Fibroblast of the aortic adventitia (primary cell): ENCODE measurements at places on chromosomes 1 and 21.

DNA sequence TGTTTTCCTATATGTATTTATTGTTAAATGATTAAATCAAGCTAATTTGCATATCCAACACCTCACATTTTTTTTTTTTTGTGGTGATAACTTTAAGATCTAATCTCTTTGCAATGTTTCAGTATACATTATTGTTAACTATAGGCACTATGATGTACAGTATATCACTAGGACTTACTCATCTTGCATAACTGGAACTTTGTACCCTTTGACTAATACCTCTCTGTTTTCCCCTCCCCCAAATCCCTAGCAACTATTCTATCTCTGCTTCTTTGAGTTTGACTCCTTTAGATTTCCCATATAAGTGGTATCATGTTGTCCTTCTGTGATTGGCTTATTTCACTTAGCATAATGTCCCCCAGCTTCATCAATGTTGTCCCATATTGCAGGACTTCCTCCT lies 9.7 kb upstream of the C1orf53 start:
- DNase-seq, result no peak

DNA sequence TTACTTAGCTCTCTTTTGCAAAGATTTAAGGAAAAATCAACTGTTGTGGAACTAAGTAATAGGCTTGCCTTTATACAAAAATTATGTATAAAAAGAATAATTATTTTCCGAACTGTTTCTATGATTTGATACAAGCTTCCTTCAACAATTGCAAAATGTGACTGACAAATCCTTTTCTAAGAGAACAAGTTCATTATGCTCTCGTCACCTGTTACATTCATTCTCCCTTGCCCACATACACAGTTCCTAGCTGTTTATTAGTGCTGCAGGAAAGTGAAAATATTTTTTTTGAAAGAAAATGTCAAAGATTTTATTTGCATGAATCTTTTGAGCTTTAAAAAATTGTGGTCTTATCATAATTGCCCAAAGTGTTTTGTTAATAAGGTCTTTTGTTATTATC lies 466.2 kb downstream of the USP25 start:
- peak; percentile 42 for DNase-seq

DNA sequence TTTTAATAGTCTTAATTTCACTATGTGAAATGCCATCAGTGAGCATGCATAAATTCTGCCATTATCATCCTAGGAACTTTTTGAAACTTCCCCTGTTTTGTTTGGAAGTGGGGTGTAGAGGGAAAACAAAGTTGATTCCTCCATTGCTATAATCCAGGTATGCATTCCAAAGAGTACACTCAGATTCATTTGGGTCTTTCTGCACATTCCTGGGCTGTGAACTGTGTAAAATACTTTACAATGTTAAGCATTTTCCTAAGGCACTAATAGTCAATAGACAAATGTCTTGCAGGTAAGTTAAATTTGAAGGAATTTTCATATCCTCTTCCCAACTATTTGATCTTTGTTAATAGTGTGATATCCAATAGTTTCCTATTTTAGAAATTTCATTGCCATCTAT lies 36.2 kb downstream of the SGIP1 start:
- DNase-seq, result no peak

GRCh38 chr1:209012443-209013196 lies 570.9 kb upstream of the CAMK1G start:
- no peak for DNase-seq

- no peak for DNase-seq
These were observed 3.6 kb downstream of the C1orf232 start for GRCh38 chr1:26164861-26165842.

GRCh38 chr1:53011175-53011574 lies 50.8 kb upstream of the PODN start:
- DNase-seq, result no peak

DNA sequence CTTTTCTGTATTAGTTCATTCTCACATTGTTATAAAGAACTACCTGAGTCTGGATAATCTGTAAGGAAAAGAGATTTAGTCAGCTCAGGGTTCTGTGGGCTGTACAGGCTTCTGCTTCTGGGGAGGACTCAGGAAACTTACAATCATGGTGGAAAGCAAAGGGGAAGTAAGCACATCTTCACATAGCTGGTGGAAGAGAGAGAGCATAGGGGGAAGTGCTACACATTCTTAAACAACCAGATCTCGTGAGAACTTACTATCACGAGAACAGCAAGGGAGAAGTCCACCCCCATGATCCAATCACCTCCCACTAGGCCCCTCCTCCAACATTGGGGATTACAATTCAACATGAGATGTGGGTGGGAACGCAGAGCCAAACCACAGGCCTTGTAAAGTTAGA lies 37.9 kb upstream of the AHCTF1 start:
- DNase-seq, result no peak

GRCh38 chr1:248818505-248819374 lies 7.0 kb downstream of the SH3BP5L start:
- no peak for DNase-seq

DNA sequence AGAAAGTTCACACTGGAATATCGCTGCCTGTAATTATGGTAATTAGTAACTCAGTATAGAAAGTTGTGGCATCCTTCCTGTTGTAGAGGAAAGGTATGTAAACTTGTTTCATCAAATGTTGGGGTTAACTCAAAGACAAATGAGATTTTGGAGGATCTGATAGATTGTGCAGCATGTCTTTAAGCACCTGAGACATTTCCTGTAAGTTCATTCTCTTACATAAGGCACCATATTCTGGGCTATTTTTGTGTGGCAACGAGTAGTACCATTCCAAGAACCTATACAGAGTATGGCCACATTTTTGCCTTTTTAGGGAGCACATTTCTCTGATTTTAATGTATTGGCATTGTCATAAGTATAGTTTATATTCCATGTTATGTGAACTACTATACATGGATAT lies 88.8 kb downstream of the CDC14A start:
- no peak for DNase-seq

DNA sequence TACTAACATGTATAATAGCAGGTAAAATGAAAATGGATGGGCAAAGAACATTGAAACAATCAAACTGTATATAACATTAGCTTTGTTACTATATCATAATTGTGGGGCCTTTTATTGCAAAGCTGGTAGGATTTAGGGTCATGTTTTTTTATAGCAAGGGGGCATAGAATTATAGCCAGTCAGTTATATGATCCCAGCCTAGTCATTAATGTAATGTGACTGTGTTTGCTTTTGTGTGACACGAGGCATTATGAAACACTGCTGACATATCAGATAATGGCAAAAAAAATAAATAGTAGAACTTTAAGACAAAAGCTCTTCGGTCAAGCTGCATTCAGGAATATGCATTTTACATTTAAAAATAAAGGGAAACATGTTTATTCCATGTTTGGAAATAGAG lies 81.3 kb upstream of the ZNF281 start:
- DNase-seq, result no peak

GRCh38 chr1:33875862-33876261 lies 12.0 kb downstream of the HMGB4 start:
- peak; percentile 11 for DNase-seq

DNA sequence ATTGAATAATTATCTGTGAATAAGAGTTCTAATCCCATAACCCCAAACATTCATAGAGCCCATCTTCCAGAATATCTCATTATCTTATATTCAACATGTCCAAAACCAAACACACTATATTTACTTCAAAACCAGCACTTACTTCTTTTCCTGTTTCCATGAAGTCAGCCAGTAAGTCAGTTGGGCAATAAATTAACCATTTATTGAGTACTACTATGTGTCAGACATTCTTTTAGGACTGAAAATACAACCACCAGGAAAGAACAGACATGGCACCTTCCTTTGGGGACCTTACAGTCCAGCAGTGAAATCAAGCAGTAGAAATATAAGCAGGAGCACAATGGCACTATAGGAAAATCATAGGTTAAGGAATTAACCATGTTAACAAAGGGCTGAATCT lies 8.8 kb downstream of the AK5 start:
- DNase-seq, result no peak

GRCh38 chr1:162720996-162721395 lies 69.5 kb upstream of the HSD17B7 start:
- no peak for DNase-seq

GRCh38 chr21:44657635-44658540 lies at the start of gene KRTAP12-3:
KRTAP12-3 (plus strand) TSS chr21:44657932; CDS start chr21:44657980, 48 bp downstream.
- DNase-seq, result no peak

DNA sequence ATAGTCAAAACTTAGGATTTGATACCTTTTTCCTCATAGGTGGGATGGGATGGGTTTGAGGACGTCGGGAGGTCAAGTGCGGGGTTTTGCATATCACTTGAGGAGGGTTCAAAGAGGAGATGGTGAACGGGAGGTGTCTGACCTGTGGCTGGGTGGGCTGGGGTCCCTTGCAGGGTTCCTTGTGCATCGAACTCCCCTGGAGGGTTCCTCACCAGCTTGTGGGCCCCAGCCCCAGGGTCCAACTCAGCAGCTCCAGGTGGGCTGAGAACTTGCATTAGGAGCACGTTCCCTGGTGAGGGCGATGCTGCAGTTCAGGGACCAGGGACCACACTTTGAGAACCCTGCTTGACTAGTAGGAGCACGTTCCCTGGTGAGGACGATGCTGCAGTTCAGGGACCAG lies 23.2 kb downstream of the TRPM2 start:
- no peak for DNase-seq

- DNase-seq, result no peak
These were observed 420.4 kb upstream of the BEND5 start for GRCh38 chr1:49197081-49197480.

- peak; percentile 61 for DNase-seq
These were observed 38.7 kb downstream of the VTCN1 start for GRCh38 chr1:117171900-117172511.

DNA sequence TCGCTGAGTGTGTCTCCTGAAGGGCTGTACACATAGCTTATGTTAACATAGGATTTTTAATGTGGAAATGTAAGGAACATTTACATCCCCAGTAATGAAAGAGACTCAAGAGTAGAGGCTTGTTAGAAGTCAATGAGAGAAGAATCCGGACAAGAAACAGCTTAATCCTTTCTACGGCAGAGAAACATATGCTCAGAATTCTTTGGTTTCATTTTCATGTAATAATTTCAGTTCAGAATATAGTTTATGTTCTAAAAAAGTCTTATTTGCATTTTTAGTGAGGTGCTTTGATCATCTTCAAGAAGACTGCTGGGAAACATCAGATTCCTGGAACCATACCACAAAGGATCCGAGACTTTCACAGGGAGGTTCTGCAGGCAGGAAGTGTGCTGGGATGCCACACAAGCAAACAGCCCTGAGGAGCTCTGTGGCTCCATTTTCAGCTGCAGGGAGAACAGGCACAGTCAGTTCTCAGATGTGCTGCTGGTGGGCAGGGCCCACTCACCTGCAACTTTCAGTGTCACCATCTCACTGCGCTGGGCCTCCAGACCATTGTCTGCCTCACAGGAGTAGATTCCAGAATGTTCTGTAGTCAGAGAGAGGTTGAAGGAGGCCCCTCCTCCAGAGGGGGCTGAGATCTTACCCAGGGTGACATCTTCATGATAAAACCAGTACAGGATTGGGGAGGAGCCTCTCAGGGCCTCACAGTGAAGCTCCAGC lies 28.4 kb downstream of the FCRL5 start:
- no peak for DNase-seq

GRCh38 chr1:43153443-43153842 lies 18.6 kb downstream of the EBNA1BP2 start:
- DNase-seq, result no peak

DNA sequence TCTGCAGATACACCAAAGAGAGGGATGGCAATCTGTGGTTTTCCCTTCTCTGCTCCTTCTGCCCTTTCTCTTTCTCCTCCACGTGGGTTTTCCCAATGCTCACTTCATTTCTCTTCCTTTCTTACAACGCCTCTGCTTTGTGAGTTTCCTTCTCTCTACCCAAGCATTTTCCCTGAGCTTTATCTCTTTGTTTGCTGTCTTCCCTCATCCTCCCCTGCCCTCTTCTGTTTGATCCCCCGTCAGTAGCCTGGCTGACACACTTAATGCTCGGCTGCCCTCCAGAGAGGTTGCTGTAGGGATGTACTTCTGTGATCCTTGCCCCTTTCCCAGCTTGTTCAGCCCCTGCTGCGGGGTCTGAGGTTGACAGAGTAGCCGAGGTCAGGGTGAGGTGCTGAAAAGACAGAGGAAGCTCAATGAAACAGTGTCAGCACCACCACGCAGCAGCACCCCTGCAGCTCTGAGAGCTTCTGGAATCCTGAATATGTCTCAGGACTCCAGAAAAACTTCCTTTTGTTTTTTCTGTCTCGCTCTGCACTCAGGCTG lies 6.0 kb downstream of the EDARADD start:
- DNase-seq, result no peak

- DNase-seq, result peak; percentile 28
These were observed 142.5 kb downstream of the RERE start for GRCh38 chr1:8674912-8675311.

DNA sequence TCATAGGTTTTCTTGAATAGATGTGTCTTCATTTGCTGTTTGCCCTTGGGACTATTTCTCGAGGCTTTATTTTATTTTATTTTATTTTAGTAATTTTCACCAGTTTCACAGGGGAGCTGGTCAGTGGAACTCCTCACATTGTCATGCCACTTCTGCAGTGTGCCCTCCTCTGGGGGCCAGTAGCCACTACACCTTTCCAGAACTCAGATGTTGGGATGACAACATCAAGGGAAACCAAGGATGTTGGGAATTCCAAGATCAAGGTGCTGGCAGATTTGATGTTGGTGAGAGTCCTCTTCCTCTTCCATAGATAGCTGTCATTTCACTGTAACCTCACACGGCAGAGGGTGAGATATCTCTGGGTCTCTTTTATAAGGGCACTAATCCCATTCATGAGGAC lies 35.5 kb downstream of the SLC26A9 start:
- DNase-seq, result peak; percentile 63

- DNase-seq, result peak; percentile 55
These were observed 897 bp downstream of the SLC25A24 start for GRCh38 chr1:108199201-108199691.

- DNase-seq, result peak; percentile 14
These were observed 127.4 kb upstream of the NRIP1 start for GRCh38 chr21:15192243-15192642.

- DNase-seq, result no peak
These were observed 6.0 kb downstream of the HNRNPU start for GRCh38 chr1:244858357-244858756.

- DNase-seq, result peak; percentile 50
These were observed 29.2 kb upstream of the OR2B11 start for GRCh38 chr1:247487057-247487456.

- DNase-seq, result no peak
These were observed 1166.7 kb upstream of the B3GALT2 start for GRCh38 chr1:194353121-194353520.

- DNase-seq, result no peak
These were observed 133.7 kb downstream of the PTPN14 start for GRCh38 chr1:214417545-214418210.
